ENCODE measurements at places on chromosomes 5 and 9.

- DNase-seq = no peak
These were observed 173.5 kb downstream of the FGF1 start for GRCh38 chr5:142512043-142513042.

DNA sequence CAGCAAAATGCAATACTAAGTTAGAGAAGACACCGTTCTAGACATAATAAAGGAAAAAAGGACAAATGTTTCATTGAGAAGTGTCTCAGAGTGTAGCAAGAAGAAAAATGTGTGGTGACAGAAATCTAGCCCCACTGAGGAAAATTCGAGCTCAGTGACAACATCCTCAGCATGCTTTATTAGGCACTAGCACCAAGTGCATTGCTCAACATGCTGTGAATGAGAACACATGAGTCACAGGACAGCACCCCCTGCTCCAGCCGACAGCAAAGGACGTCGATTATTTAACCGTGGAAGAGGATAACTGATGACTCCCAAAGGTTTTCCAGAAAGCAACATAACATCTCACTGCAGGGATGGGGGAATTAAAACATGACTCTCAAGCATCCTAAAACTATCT, 182.7 kb downstream of the GNAQ start:
- DNase-seq = no peak

- no peak for DNase-seq
These were observed 313.3 kb downstream of the EBF1 start for GRCh38 chr5:158786390-158786789.

- DNase-seq = no peak
These were observed 430.4 kb downstream of the CAAP1 start for GRCh38 chr9:26462213-26462612.

DNA sequence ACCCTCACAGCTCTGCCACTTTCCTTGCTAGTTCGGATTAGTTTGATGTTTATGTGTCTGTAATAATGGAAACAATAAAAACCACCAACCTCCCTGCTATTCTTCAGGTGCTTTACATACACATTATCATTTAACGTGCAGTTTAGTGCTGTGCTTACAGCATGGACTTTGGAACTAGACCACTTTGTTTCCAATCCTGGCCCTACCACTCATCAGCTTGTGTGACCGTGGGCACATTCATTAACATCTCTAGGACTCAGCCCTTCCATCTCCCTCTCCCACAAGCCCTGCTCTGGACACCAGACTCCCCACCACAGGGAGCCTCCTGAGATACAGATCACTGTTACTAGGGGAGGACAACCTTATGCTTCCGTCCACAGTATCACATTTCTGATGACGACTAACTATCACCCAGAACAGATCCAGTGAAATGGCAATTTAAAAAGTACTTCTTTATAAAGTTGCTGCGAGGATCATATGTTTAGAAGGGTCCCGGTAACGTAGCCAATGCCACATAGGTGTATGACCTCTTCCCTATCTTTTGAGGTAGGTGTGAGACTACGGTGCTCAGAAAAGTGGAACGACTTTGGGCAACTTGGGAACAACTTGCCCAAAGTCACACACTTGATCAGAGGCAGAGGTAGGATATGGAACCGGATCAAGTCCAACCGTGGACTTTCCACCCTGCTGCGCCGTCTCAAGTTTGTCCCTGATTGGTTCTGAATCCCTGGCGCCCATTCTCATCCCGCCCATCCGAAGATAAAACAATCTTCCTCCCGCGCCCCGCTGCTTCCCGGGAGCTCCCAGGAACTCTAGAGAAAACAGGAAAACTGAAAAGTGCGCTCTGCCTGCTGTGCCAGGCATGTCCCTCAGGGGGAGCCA, 132.4 kb upstream of the NIPBL start:
- no peak for DNase-seq

DNA sequence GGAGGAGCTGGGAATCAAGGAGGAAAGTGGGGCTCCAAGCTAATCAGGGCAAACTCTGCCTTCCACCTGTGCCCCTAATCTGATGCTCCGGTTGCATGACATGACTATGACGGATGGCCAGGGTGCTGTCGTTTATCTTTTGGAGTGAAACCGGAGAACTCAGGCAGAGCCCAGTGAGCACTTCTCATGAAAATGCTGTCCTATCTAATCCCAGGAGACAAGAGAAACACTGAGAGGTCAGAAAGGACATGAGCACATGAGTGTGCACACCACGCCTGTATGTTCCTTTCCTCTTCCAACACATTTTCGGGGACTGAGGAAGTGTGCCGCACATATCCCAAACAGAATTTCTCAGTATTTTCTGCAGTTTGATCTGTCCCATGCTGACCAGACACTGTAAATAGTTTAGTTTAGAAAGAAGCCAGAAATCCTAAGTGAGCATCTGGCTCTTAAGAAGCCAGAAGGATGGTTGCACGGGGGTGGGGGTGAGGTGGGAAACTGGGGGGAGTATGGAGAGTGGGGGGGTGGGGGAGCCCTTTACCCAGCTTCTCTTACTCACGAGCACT, 217.1 kb downstream of the TSSK1B start:
- no peak for DNase-seq

- DNase-seq = no peak
These were observed 148.5 kb upstream of the OTULINL start for GRCh38 chr5:14432931-14433589.

- DNase-seq = no peak
These were observed 351.4 kb downstream of the SEMA5A start for GRCh38 chr5:9194509-9194908.

DNA sequence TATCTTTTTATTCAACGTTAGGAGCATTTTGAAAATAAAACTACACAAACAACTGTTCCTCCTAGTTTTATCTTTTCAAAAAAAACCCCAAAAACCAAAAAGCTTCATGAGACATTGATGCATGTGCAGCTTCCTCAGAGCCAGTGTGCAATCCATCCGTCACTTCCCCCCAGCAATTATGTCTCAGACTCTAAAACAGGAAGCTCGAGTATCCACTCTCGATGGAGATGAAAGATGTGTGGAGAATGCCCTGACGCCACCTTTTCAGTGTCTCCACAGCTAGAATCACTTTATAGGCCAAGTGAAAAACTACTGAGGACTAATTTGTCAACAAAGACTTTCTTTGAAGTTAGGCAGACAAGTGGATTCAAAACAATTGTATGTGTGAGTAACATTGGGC, 408.9 kb upstream of the SMARCA2 start:
- DNase-seq = no peak

DNA sequence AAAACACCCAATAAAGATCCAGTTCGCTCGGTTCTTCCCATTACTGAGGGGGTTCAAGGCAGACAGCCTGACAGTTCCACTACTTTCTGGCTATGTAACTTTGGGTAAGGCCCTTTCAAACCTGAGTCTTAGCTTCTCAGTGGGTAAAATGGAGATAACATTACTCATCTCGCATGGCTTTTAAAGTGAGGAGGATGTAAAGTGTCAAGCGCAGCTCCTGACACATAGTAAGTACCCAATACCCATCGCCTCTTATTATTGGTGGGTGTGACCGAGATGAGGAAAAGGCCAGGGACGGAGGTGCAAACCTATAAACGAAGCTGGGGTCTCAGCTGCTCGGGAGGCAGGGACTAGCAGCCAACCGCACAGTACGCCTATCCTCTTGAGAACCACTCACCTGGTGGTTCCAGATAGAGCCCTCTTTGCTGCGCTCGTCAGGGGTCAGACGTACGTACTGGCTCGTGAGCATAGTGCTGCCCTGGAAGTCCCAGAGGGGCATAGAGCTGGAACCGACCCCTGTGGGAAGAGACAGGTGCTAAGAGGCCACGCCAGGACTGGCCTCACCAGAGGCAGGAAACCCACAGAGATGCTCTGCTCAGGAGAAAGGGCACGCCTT, 584 bp downstream of the LMAN2 start:
- no peak for DNase-seq

GRCh38 chr5:130462516-130462915, 558.3 kb downstream of the CHSY3 start:
- DNase-seq = no peak

- no peak for DNase-seq
These were observed 5.0 kb downstream of the KCNIP1 start for GRCh38 chr5:170508660-170509347.

- peak; percentile 17 for DNase-seq
These were observed 809 bp downstream of the SLC44A1 start for GRCh38 chr9:105245029-105245890.

GRCh38 chr5:172723508-172723907, 47.5 kb downstream of the DUSP1 start:
- no peak for DNase-seq

DNA sequence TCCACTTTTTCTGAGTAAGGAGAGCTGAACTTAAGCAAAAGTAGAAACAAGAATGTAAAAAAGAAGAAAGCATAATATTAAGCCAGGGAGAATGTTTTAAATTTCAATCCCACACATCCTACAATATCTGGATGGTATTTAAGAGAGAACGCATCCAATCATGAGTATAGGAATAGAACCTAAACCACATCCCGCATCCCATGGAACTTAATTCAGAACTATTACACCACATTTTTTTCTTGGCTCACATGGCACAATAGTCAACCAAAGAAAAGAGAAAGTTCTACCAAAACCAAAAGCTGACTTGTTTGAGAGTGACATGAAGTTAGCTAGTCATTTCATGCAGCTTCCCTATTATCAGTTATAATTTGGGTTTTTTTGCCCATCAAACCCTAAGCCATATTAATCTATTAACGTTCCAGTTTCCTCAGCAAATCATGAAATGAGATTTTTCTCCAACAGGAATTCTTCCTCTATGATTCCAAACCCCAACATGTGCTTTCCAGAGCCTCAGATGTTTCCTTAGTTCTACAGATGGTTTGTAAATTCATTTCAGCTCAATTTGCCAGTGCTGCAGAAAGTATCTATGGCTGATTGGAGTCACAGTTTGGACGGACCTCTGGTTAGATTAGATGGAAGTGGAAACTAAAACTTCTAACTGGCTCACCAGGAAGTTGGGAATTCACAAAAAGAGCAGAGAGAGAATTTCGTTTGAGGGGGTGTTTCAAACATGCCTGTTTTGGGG, 22.5 kb downstream of the ADAMTSL1 start:
- DNase-seq = no peak

DNA sequence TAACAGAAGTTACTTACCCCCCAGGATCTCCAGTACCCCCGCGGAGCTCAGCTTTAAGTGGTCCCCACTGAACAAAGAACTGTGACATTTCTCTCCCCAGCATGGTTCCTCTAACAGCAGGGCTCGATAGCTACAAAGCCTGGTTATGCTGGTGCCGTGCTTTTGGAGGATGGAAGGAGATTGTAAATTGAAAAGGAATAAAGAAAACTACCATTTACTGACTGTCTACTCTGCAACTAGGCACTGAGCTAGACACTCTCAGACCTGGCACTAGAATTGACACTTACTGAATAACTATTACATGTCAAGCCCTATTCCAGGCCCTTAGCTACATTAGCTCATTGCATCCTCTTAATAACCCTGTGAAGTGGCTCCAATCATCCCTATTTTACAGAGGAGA, 145.3 kb downstream of the TTLL11 start:
- no peak for DNase-seq

DNA sequence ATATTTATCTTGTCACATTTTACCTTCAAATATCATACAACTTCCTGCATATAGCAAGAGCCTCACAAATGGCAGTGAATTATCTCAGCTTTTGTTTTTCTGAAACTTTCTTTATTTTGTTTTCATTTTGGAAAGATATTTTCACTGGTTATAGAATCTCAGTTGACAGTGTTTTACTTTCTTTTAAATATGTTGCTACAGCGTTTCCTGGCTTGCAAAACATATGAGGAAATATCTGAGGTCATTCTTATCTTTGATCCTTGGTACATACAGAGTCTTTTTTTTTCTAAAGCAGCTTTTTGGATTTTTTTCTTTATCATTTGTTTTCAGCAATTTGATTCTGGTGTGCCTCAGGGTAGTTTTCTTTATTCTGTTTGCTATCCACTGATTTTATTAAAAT, 77.6 kb upstream of the CEP78 start:
- DNase-seq = no peak

DNA sequence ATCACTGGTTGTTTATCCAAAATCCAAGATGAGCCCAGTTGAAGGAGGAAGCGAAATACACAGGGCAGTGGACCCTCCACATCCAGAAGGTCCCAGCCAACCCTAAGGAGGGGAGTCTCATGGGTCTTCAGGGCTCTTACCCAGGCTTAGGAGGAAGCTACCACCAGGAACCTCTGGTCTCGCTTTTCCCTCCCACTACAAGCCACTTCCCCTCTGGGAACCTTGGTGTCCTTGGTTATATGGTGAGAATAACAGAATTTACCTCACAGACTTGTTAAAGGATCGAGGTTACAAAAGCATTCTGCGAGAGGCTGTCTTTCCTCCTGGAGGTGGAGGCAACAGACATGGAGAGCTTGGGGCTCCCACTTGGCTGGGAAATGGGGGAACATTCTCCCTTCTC, 3.4 kb downstream of the HIGD2A start:
- DNase-seq = no peak

DNA sequence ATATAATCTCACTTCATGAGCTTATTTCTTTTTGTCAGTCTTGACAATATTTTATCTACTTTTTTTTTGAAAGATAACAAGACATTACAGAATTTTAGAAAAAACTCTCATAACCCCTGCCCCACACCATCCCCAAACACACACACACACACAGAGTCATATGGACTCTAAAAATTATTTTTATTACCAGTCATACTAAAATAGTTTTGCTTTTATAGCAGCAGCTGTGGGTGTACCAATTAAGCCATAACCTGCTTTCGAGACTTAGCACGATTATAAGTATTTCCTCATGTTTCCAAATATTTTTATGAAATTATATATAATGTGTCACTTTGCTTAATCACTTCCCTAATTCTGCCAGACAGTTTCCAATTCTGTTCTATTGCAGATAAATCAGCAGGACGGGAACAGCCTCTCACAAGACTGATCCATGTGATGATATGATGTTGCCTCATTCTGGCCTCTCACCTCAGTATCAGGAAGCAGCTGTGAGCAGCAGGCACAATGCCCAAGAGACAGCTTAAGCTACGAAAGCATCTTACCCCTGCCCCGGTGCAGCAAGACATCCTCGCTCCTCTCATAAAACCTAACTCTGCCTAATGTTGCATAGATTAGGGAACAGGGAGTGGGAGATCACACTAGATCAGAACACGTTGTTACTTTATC, 7.0 kb downstream of the PDCL start:
- DNase-seq = no peak

GRCh38 chr9:7554699-7555098, 244.9 kb downstream of the DMAC1 start:
- no peak for DNase-seq

DNA sequence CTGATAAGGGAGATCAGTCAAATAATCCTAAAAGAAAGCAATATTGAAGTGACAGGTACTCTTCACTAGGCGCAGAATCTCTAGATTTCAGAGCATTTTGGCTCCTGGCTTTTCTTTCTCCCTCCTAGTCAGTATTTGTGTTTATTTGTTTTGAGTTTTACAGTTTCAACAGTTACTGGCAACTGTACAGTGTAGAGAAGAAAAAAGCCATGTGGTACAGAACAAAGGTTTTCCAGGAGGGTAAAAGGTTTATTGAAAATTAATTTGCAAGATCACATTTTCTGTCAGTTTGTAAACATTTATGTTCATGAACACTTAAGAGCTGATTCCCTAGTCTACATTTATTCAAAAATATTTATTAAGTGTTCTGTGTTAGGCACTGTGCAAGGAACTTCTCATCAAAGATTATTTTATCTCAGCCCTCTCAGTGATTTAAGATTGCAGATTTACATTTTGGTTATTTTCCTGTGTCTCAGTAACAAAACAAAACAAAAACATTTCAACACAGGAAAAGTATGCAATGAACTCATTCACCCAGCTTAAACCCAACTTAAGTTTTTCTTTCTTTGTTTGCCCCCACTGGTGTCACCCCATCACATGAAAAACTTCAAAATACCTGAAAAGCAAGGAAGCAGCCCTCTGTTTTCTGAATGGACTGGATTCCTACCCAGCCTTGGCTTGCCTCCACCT, 12.9 kb downstream of the MINAR2 start:
- no peak for DNase-seq

GRCh38 chr5:60811105-60811504, 33.0 kb downstream of the ELOVL7 start:
- no peak for DNase-seq

Measured in activated CD4-positive, alpha-beta T cell treated with anti-CD3 and anti-CD28 coated beads, Interleukin-2, amount 50 U/mL, for 4 hours (primary cell).